ENCODE measurements at places on chromosomes 12 and 14.

DNA sequence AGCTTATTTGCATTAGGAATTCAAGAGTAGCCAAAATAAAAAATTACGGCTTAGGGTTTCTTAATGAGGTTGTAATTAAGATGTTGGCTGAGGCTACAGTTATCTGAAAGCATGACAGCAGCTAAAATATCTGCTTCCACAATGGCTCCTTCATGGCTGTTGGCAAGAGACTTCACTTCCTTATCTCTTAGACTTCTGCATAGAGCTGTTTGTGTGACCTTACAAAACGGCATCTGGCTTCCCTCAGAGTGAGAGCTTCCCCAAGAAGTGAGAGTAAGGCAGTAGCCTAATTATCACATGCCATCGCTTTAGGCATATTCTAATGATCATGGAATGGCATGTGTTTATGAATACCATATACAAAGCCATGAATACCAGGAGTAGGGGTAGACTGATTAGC, 57.6 kb downstream of the CCDC59 start:
- DNase-seq = no peak

DNA sequence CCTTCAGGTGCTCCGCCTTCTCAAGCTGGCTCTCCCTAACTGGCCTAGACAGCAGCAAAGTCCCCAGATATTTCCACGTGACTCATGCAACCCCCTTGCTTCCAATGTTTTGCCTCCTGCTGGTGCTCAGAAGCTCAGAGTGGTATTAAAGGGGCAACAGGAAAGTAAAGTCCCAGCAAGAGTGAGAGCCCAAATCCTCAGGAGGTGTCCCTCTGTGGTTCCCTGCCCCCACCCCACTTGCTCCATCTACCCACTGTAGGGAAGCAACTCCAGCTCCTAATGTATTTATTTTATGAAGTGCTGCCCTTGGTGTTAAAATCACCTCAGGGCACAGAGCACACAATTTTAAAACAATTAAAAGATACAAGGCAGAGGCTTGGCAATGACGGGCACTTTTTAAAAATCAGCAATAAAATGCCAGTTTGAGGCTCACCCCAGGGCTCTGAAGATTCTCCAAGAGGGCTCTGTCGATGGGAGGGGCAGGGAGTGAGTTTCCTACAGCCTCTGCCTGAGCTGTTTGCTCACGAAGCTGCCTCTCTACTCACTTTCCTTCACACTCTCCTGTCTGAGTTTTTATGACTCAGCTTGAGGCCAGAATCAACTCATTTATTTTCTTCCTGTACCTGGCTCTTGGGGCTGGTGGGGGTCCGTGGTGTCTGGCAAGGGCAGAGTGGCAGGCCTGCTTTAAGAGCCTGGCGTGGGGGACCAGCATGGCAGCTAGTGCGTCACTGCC, 81.9 kb upstream of the MAX start:
- DNase-seq = no peak

DNA sequence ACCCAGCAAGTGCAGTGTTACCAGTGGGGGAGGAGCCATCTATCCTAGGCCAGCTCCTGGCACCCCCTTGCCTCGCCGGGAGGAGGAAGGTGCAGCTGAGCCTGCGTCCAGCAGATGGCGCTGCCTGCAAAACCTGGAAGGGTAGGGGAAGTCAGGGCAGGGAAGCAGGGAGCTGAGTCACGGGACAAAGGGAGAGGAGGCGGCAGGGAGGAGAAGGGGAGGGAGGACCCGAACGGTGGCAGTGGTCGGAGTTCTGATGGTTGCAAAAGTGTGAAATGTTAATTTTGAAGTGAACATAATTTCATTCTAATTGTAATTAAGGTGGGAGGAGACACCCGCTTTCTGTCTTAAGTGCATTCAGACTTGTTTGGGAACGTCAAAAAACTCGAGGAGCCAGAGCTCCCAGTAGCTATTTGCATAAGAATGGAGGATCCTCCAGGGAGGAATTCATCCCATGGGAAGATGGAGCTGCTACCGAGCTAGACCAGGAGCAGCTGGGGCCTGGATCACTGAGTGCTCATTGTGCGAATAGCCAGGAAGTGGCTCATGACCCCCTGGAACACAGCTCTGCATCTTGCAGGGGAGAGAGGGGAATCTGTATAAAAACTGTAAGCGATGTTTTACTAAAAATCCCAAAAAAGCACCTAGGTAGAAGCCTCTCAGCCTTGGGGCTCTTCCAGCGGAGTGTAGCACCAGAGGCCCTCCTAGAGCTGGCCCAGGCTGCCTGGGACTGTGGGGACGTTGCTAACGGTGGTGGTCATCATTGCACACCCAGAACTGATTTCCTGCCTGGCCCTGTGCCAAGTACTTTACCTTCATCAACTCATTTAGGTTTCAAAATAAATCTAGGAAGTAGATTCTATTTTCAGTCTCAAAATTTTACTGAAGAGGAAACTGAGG, 59.5 kb downstream of the EMP1 start:
- peak; percentile 73 for DNase-seq

DNA sequence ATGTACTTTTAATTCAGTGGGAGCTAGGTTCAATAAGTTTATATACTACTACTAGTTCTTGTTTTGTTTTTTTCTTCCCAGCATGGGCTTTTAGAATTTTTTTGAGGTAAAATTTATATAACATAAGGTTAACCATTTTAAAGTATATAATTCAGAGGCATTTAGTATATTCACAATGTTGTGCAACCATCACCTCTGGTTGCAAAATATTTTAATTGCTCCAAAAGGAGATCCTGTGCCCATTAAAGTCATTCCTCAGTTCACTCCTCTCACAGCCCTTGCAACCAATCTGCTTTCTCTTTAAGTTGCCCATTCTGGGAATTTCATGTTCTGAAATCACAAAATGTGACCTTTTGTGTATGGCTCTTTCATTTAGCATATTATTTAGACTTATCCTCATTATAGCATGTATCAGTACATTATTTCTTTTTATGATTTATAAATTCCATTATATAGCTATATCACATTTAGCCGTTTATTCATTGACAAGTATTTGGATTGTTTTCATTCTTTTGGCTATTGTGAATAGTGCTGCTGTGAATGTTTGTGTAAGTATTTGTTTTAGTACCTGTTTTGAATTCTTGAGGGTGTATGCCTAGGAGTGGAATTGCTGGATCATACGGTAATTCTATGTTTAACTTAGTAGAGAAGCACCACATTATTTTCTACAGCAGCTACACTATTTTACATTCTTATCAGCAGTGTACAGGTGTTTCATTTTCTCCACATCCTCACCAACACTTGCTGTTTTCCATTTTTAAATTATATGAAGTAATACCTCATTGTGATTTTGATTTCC, 59.1 kb downstream of the ARHGAP5 start:
- DNase-seq = no peak

- DNase-seq = no peak
Measured at GRCh38 chr14:34072921-34073320, 122.0 kb upstream of the EGLN3 start.

GRCh38 chr12:5026342-5026938, 17.2 kb upstream of the KCNA5 start:
- DNase-seq = no peak
